Muscle of back (tissue), 13 donors: ENCODE measurements at places on chromosomes 2 and 18.

DNA sequence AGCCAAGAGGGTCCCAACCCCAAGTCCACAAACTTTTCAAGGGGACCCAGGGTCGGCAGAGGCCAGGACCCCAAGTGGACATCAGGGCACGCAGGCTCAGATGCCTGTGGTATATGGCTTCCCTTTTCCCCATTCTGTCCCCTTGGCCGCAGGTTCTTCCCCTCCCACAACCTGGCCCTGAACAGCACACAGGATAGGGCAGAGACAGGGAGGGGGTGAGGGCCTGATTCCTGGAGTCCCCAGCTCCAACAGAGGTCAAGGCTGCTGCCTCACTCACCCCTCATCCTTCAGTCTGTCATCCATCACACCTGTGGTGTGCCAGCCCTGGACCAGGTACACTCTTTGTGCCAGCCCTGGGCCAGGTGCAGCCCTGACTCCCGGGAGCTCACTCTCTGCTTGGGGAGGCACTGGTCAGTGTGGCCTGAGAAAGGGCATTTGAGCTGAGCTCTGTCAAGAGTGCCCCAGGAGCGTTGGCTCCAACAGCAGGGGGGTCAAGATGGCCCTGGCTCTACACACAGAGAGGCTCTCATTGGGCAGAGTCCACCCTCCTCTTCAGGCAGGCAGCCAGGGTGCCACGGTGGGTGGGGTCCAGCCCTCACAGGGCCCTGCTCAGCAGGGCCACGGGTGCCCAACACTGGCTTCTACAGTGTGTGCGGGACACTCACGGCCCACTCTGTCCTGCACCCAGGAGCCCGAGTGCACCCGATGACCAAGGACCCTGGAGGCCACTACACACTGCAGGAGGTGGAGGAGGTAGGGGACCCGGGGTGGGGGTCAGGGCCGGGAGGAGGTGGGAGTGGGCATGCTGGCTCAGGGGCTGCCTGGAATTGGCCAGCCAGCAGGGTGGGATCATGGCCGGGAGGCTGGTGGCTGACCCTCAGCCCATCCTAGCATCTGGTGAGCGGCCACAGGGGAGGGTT, 1.6 kb downstream of the AGXT start:
- no peak for DNase-seq

GRCh38 chr2:201953880-201954279, 79.8 kb upstream of the FZD7 start:
- DNase-seq, result no peak

DNA sequence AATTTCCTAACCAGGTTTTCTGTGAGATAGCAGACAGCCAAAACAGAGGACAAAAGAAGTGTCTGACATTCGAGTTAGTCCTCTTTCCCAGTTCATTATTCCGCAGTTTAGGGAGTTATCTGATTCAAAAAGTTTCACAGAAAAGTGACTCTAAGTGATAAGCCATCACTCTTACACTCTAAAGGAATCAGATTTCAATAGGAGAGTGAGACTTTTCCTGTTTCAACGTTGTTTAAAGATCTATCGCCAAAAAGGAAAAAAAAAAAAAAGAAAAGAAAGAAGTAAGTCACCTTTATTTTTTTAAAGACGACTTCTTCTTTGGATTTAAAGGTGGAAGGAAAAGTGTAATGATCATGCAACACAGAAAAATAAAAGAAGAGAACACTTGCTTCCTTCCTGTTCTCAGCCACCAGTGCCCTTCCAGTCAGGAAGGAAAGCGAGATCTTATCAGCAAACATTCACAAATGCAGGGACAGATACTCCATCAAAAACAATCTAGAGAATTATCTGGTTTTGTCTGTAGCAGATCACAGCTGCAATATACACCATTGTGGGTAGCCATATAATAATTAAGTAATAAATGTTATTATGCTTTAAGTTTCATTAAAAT, 49.8 kb downstream of the TFPI start:
- DNase-seq, result no peak

- DNase-seq, result no peak
Measured at GRCh38 chr2:182043861-182044260, 58.2 kb downstream of the PPP1R1C start.

DNA sequence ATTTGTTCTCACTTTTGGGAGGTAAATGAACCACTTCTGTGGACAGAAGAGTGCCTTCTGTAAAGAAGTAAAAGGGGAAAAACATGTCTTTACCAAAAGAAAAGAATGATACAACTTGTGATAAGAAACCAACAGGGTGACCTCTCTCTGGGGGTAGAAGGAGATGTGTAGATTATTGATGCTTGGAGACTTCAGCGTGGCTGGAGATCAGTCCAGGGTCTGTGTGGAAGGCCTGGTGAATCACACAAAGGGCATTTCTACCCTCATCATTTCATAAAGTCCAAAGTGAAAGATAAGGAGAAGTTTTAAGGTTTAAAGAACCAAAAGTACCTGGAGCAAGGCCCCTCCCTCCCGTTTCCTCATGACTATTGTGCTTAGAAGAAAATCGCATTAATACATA, 142.5 kb downstream of the NCK2 start:
- DNase-seq, result no peak

DNA sequence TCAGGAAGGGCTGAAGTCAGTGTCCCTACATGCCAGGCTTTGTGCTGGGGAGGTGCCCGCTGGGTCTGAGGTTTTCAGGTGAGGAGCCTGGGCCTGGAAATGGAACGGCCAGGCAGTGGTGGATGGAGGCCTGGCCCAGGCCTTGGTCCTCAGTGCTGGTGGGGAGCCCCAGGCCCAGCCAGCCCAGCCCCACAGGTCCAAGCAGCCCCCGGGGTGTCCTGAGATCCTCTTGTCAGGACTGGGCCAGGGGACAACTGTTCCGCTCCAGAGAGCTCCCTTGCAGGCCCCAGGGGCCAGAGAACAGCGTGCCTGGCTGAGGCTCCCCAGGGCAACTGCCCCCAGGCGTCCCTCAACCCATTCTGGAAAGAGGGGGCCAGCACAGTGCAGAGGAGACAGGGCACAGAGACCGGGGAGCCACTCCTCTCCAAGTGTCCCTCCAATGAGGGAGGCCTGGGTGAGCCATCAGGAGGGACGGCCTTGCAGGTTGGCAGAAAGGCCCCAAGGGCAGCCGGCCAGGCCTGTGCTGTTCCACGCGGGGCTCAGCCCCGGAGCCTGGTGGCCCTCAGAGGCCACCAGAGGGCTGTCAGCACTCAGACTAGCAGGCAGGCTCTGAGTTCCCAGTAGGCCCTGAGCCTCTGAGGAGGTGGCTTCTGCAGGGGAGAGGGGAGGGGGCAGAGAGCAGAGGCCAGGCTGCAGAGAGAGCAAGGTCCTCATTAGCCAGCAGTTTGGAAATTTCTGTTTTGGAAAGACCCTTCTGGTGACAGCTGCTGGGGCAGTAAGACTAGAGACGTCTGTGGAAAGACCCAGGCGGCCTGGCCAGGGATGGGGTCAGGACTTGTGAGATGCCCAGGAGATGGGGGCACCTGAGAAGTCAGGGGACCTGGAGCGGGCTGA, 29.4 kb upstream of the SNED1 start:
- DNase-seq, result no peak

GRCh38 chr2:37348155-37348554, 3.7 kb downstream of the QPCT start:
- DNase-seq, result no peak

- peak; percentile 57 for DNase-seq
Measured at GRCh38 chr2:20015482-20016083, 3.1 kb upstream of the MATN3 start.
